ENCODE measurements at places on chromosomes 16 and 17. TPM values are rescaled to one million over a fixed set of nuclear protein-coding genes. Genes with fewer than 3 reads are reported as not detected.

WDR45B gene
- 41.2 TPM for total RNA-seq

AOC2 gene
- total RNA-seq, result 0.55 TPM

CCL14 gene
- 4.1 TPM for total RNA-seq

CDH3 gene
- total RNA-seq, result 3.5 TPM

RPS6KB1 gene
- 21.8 TPM for total RNA-seq

KRT40 gene
- not detected for total RNA-seq

SOX9 gene
- total RNA-seq, result 7.0 TPM

OR1E2 gene
- total RNA-seq, result not detected

GNG13 gene
- not detected for total RNA-seq

EXOC3L1 gene
- total RNA-seq, result 2.5 TPM

TPSD1 gene
- not detected for total RNA-seq

MAPT gene
- total RNA-seq, result 7.8 TPM

GAST gene
- total RNA-seq, result not detected

CA4 gene
- total RNA-seq, result 1.7 TPM

MT1G gene
- total RNA-seq, result not detected

SPATA22 gene
- total RNA-seq, result 0.82 TPM

CCL22 gene
- total RNA-seq, result 0.08 TPM

DPEP2 gene
- total RNA-seq, result 0.85 TPM

COX4I1 gene
- 1,567 TPM for total RNA-seq

GPR179 gene
- total RNA-seq, result not detected

RNF43 gene
- total RNA-seq, result 5.5 TPM

KRT20 gene
- not detected for total RNA-seq

TBC1D3K gene
- not detected for total RNA-seq

Data from right atrium auricular region (tissue), 2 donors.